RPMI7951 (cell line): ENCODE measurements at places on chromosomes 2 and 18. TPM values are rescaled to one million over a fixed set of nuclear protein-coding genes. Genes with fewer than 3 reads are reported as not detected.

DNA sequence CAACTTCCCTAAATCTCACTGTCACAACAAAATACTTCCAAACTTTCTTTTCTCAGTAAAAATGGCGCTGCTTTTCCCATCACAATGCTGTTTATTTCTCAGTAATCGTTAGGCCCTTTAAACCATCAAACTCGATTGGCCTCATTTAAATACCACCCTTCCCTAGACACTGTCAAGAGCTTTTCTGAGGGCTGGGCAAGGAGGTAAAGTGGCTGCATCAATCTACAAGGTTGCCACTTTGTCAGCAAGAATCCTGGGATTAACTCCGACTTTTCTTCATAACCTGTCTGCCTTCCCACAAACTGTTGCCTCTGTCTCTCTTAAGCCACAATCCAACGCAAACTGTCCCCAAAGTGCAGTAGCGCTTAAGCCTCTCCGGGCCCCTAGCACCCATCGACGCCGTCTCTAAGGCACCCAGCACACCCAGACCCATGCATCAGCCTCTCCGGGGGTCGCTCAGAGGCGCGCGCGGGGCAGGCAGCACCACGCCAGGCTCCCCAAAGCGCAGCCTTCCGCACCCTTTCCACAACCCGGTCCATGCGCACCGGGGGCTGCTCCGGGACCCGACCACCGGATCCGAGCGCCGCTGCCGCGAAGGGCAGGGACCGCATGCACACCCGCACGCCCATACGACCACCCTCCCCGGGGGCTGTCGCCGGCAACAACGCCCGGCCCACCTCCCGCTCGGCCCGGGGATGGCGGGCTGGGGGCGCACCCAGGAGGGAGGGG, 683 bp downstream of the MBOAT2 start:
- peak; percentile 17 for DNase-seq

- no peak for DNase-seq
Measured at GRCh38 chr2:18487106-18487913, 73.1 kb downstream of the RDH14 start.

Gene PEX13
- total RNA-seq, result 40.3 and 52.7 TPM in 2 replicates

Gene CNGA3
- not detected in 2 replicates for total RNA-seq

- no peak for DNase-seq
Measured at GRCh38 chr18:63037491-63037890, 282.1 kb downstream of the BCL2 start.
